ENCODE measurements at places on chromosomes 2 and 18.

DNA sequence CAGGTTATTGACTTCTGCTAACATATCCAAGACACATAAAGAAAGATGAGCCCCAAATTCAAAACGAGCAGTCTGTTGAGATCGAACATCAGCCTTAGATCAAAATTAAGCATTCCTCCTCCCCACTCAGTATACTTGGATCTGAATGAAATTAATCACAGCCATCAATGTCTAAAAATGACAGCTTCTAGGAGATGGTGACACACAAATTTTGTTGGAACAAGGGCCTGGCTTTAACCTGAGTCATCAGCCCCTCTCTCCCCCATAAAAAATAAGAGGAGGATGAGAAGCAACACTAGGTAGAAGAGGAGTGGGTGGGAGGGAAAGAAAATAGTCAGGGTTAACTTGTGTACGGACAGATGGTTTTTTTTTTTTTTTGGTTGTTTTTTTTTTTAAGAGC is 223.1 kb downstream of the EXOC6B start:
- DNase-seq, result no peak

DNA sequence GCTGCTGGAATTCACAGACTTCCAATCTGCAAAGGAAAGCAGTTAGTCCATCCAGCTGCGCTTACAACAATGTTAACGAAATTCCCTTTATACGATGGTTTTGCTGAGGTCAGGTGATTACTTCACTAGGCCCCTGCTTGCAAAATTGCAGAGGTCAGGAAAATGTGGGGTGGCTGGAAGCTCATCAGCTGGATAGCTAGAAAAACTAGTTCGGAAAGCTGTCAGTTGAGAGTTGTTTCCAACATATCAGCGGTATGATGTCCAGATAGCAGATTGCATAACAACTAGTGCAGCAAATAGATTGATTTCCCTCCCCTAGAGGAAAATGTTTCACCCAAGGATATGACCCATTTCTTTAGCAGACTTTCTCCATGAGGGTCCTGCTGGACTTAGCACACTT is 2021.1 kb upstream of the CELF4 start:
- DNase-seq, result no peak

- DNase-seq, result peak; percentile 95
Observed at GRCh38 chr2:182952741-182953450, 85.4 kb downstream of the NCKAP1 start.

- DNase-seq, result no peak
Observed at GRCh38 chr18:24300703-24301102, 96.9 kb downstream of the OSBPL1A start.

DNA sequence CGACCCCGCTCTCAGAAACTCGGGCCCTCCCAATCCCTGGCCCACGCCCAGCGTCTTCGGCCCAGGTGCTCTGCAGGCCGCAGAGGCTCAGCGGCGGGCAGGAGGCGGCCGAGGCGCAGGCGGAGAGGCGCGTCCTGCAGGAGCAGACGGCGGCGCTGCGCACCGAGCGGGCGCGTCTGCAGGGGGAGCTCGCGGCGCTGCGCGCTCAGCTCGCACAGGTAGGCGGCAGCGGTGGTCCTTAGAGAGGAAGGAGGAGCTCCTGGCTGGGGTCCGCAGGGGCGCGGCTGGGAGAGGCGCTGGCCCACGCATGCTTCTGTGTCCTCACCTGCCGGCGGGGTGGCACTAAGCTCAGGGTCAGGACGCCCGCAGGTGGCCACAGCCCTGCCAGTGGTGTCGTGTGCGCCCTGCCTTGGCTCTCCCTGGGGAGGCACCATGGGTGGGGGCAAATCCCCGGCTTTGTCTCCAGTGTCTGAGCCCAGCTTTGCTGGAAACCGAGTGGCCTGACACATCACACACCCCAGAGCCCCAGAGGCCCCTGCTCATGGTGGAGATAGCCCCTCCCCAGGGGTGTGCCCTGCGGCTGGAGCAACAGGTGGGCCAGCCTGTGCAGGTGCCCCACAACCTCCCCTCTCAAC is 14.9 kb upstream of the SNED1 start:
- peak; percentile 57 for DNase-seq

DNA sequence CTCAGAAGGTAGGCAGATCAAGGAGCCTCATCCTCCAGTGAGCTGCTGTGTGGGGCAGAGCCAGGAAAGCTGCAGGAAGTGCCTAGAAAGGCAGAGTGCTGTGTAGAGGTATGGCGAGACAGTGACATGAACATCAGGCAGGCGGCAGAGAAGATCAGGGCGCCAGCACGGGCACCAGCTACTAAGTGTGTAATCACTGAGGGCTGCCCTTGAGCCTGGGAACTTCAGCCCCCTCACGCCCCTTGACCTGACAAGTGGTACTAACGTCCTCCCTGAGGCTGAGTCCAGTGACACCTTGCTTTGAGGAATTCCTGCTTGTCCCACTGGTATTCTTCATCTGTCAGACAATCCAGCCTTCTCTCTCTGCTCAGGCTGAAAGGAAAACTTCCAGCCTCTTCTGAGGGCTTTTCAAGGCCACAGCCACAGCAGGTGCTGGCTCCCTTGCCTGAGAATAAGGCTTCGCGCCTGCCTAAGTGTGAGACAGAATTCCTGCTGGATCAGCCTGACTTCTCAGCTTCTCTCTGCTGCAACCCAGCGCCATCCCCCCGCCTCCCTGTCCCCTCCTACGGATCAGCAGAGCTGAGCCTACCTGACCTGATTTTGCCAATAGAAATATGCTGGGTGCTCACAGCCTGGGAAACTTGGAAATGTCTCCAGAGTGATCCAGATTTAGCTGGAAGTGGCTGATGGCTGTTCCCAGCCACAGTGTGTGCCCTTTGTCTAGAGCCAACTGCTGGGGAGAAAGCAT is 148.0 kb downstream of the SMAD7 start:
- no peak for DNase-seq

- DNase-seq, result no peak
Observed at GRCh38 chr18:55111271-55111670, 152.0 kb upstream of the CCDC68 start.

DNA sequence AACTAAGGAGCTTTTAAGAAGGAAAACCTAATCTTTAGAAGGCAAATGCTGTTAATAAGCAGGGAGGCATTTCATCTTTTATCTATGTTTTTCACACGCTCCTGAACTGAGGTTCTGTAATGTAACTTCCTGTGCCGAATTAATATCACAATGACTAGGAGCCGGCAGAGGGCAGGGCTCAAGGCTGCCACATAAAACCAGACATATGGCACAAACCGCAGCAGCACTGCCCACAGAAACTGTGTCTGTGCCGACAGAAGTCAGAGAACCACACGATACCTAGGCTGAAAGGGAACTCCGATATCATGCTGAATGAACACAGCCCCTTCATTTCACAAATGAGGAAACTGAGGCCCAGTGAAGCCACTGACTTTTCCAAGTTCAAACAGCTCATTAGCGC is 112.1 kb downstream of the EIPR1 start:
- no peak for DNase-seq

- no peak for DNase-seq
Observed at GRCh38 chr2:30255466-30256408, 24.4 kb downstream of the LBH start.

GRCh38 chr2:143515318-143515717 is 386.1 kb downstream of the ARHGAP15 start:
- DNase-seq, result no peak

- no peak for DNase-seq
Observed at GRCh38 chr2:88733155-88733902, 41.9 kb downstream of the RPIA start.

GRCh38 chr2:20080839-20081415 is 29.5 kb upstream of the LAPTM4A start:
- no peak for DNase-seq

DNA sequence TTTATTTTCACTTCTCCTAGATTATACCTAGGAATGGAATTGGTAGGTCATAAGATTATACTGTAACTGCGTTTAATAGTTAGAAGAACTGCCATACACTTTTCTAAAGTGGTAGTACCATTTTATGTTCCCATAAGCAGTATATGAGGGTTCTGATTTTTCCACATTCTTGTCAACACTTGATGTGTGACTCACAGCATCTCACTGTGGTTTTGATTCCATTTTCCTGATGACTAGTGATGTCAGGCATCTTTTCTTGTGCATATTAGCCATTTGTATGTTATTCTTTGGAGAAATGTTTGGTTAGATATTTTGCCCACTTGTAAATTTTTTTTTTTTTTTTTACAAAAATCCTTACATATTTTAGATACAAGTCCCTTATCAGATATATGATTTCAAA is 2.3 kb downstream of the DCAF17 start:
- DNase-seq, result peak; percentile 96

GRCh38 chr18:32884543-32884942 is 111.7 kb upstream of the KLHL14 start:
- DNase-seq, result no peak

- no peak for DNase-seq
Observed at GRCh38 chr2:133553251-133553650, 15.0 kb downstream of the NCKAP5 start.

DNA sequence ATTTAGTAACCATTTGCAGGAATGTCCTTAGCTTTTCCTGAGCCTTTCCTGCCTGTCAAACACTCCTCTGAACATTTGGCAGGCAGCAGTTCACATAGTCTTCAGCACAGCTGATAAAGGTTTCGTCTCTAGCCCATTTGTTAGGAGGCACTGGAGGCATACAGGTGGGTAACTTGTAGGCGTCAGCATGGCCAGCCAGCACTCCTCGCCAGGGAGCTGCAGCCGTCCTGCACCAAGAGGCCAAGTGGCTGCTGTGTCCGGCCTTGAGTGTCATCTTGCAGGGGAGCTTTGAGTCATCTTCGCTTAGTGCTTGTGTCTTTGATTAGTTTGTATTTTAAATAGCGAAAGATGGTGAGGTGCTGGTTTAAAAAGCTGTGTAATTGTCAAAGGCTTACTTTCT is 120.3 kb upstream of the NFATC1 start:
- no peak for DNase-seq

GRCh38 chr18:32299484-32299883 is 109.6 kb downstream of the MEP1B start:
- no peak for DNase-seq

DNA sequence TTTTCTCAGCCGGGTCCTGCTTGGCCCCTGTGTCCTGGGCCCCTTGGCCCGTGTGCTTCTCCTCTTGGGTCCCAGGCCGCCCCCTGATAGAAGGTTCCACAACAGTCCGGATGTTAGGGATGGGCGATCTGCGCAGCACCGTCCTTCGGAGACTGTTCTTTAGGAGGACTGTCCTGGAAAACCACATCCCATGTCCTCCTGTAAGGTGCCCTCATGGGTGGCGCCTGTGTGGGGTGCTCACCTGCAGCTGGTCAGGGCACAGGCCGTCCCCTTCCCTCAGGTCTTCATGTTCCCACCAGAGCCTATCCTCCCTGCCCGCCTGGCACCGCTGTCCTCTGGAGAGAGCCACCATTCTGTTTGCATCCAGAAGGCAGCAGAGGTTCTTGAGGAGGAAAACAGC is 50.0 kb downstream of the CTDP1 start:
- no peak for DNase-seq

- DNase-seq, result no peak
Observed at GRCh38 chr2:69811591-69811990, 17.9 kb upstream of the GMCL1 start.

- DNase-seq, result no peak
Observed at GRCh38 chr2:130328710-130329109, 14.0 kb upstream of the IMP4 start.

DNA sequence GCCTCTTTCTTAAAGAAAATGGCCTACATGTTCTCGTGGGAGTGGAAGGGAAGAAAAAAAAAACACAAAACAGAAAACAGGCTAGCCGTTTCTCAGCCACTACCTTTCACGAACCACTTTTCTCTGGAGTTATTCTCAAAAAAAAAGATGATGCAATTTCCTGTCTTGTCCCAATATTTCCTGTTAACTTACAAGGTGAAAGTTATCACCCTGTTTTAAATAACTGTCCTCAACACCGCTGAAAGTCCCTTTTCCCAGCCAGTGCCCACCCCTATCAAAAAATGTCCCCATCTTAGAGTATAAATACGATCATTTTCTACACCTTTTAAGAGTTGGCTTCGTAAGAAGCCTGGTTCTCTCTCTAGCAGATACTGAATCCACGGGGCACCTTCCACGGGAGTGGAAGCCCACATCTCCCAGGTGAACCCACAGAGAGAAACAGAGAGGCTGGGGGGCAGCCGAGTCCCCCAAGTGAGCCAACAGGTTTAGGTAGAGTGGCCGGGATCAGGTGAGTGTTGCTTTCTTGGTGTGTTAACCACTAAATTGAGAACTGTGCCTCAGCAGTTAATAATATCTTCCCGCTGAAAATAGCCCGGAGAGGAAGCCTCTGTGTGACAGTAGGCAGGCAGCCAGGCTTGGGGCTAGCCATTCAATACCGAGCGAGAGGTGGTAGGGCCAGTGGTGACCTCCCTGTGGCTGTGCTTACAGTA is 15.9 kb downstream of the SMAD7 start:
- DNase-seq, result peak; percentile 44

- DNase-seq, result no peak
Observed at GRCh38 chr2:138279871-138280270, 221.7 kb upstream of the SPOPL start.

DNA sequence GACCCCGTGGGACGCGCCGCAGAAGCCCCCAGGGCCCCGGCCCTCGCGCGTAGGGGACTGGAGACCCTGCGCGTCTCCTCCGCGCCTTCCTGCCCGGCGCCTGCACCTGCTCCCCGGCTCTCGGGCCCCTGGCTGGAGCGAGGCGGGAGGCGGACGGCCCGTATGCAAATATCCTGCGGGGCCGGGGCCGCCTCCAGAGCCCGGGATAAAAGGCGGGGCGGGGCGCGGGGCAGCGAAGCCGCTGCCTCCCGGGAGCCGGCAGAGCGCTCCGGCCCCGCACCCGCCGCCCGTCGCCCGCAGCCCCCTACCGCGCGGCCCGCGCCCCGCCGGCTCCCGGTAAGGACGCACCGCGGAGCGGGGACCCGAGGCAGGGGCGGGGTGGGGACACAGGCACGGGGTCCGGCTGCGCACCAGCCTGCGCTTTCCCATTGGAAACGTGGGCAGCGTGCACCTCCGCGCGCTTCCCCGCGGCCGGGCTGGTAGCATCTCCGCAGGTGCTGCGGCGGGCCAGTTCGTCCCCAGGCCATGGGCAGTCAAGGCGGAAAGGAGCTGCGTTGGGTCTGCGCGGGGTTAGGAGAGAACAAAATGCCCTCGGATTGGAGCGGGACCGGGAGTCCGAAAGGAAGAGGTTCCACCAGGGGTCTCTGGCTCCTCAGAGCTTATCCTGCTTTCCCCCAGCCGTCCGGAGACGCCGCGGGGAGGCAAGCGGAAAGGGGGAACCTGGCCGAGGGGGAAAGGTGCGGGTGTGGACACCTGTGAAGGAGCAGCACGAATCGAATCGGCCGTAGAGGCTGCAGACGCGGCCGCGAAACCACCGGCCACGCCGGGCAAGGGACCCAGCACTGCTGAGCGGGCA is at the start of gene ATP6V1C2:
ATP6V1C2 (plus strand) TSS at position 235 of the 856 bp plus-strand sequence. CDS start 1,220 bp downstream, outside the sequence.
- DNase-seq, result no peak
